ENCODE measurements at places on chromosomes 4 and X.

GRCh38 chr4:151678048-151678872, 82.5 kb downstream of the GATB start:
- DNase-seq: no peak

DNA sequence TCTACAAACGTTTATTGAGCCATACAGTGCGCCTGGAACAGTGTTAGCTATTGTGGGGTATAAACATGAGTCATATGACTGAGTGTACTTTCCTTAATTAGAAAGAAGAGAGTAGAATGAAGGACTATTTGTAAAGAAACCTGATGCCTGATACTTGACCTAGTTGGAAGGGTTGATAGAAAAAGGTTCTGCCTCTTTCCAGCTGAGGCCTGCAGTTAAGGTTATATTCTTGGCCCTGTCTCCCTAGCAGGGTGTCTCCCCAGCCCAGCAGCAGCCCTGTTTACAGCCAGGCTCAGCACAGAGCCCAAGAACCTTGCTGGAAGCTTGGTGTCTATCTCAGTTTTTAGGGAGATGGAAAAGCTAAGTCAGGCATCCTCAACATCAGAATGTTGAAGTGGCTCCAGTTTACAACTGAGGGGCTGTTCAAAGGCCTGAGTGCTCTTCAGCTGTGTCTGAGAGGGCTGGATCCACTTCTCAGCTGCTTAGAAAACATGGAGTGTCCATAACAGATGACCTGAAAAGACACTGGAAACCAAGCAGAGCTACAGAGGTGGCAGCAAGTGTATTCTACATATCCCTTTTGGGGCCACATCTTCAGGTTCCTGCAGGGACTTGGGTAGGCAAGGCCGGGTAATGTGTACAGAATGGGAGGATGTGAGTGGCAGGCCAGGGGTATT, 21.6 kb downstream of the NYX start:
- DNase-seq: no peak

- no peak for DNase-seq
Measured at GRCh38 chr4:110853242-110853641, 230.4 kb upstream of the PITX2 start.

DNA sequence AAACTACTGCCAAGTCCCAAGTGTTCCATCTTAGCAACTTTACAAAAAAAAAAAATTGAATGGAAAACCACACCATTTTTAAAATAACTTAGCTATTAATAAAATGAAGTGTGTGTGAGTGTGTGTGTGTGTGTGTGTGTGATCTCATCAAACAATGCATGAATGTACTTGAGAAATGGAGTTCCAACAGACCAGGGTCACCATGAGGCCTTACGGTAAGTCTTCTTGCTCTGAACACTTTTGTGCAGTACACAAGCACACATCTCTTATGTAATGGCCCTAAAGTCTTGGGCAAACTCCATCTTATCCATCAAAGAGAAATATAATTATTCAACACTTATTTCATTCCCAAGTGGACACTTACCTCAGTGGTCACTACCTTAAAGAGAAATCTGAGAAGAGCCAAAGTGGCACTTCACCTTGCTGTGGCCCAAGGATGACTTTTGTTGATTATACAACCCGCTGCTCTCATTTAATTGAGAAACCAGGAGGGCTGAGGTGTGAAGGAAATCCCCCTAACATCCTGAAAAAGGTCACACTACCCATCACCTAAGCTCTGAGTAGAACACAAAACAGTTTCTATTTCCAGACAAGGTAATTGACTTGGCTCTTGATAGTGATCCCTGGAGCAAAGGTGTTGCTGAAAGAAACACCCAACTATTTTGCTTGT, 96.5 kb upstream of the PRDX4 start:
- DNase-seq: no peak

GRCh38 chr4:152073351-152074087, 312.7 kb upstream of the GATB start:
- DNase-seq: no peak

DNA sequence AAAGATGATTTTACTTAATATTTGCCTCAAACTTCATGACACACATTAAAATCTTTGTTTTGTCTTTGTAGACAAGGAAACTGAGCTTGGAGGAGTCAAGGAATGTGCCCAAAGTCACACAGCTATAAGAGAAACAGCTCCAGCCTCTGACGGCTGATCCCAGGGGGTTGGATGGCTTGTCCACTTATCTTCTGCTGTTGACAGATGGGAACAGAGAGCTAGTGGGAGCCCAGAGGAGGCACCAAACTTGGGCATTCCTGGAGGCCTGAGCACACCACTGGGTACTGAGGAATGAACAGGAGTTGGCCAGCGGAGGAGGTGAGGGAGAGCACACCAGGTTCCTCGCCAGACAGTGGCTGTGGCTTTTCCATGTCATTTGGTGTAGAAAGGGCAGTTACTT, 56.4 kb upstream of the GPR78 start:
- DNase-seq: no peak

DNA sequence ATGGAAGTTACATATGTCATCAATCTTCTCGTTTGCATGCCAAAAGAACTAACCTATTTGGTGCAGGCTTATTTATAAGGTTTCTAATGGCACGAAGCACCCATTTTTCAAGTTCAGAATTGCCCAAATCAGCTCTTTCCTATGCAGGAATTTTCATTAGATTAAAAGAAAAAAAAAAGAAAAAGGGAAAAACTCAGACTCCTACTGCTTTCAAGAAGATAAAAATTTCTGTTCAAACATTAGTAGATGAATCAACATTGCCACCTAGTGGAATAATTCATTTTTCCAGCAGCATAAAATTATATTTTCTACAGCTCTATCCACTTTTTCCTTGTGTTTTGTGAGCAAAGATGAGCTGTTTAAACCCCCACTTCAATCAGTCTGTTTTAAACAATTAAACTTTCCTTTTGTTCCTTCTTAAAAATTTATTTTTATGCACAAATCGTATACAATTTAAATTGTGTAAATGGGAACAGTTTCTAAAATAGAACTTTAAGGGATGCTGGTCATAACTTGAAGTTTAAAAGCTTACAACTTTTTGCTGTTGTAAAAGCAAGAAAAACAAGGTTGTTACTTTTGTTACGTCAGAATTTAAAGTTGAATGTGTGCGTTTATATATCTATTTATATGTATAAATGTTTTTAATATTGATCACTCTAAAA, 309.9 kb downstream of the ARAP2 start:
- no peak for DNase-seq

DNA sequence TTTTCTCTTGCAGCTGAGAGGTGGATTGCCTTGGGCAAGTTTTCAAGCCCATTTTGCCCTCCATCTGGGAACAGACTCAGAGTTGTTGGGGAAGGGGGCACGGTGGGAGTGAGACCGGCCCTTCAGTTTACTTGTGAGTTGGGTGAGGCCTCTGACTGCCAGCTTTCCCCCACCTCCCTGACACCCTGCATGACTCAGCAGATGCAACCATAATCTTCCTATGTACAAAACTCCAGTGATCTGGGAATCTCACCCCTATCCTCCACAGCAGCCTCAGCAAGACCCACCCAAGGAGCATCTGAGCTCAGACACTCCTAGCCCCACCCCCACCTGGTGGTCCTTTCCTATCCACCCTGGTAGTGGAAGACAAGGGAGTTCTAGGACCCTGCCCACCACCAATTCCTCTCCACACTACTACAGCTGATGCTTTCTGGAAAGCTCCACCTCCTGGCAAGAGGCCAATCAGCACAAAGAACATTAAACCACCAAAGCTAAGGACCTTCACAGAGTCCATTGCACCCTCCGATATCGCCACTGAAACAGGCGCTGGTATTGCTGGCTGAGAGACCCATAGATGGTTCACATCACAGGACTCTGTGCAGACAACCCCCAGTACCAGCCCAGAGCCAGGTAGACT, 99.4 kb upstream of the STK26 start:
- DNase-seq: no peak

- DNase-seq: no peak
Measured at GRCh38 chrX:141791856-141792255, 46.3 kb upstream of the MAGEC3 start.

DNA sequence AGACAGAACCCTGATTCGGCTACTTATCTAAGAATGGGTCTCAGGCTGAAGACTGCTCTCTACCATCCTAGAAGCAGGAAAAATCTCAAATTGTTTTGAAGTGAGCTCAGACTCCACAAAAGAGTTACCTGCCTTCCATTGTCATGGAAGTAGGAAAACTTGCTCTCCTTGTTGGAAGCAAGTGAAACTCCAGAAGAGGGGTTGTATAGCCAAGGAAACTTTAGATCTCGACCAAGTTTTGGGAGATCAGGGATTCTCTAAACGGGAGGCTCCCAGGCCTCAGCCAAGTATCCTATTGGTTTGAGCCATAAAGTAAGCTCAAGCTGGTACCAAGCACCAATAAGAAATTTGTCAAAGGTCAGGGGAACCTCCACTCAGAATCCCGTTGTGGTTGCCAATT, 9.2 kb upstream of the FHDC1 start:
- DNase-seq: no peak

DNA sequence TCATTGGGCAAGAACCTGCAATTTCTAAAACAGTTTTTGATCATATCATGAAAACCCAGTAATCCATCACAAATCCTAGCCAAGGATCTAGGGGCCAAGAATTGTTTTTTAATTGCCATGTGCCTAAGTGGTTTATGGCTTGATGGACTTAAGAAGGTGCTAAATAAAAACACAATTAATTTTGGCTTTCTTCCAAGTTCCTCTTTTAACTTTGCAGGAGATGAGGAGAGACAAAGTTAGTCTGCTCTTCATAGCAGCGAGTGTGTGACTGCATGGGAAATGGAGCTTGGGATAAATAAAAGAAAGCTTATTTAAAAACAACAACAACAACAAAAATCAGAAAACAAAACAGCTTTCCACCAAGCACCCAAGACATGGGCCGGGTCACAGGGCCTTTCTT, 41.4 kb downstream of the ARHGEF9 start:
- DNase-seq: no peak

DNA sequence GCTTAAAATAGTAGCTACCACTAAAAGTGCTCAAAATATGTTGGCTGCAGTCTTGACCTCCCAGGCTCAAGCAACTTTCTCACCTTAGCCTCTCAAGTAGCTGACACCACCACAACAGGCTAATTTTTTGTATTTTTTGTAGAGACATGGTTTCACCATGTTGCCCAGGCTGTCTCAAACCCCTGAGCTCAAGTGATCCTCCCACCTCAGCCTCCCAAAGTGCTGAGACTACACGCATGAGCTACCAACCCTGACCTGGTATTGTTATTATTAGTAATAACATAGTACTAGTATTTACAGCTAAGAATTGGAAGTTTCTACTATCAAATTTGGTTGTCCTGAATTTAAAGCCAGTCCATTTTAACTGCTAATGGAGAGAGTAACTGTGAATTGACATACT, 18.0 kb downstream of the STAP1 start:
- DNase-seq: no peak

DNA sequence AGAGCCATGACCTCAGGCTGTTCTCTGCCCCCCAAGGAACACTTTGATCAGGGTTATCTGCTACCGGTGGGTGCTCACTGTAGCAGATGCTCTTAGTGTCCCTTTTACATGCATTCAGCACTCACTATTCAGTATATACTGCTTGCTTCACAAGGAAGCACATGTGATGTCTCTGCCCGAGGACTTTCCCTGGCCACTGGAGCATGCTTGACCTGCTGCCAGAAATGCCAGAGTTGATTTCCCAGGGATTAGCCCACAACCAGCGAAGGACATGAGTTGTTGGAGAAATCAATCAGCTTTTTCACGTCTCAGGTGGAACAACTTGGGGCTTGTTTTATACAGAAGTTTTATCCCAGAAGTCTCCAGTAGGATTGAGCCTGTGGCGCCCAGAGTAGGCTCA, 51.2 kb upstream of the RPS6KA3 start:
- no peak for DNase-seq

DNA sequence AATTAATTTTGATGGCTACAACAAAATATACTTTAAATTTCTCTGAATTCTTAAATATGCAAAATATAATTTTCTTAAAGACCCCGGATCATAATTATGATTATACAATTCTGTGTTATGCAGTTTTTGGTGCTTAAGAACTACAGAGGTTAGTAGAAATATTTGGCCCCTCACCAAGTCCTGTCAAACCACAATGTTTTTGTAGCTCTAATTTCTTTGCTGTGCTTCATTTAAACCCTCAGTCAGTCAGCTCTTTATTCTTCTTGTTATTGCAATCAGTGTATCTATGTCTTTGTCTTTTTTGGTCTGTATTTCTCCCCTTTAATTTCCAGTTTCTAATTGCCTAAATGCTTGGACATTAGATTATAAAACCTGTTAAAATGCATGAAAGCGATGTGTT, 186.1 kb downstream of the CAMK2D start:
- no peak for DNase-seq

GRCh38 chr4:87679449-87680169, 29.5 kb downstream of the DMP1 start:
- peak; percentile 59 for DNase-seq

DNA sequence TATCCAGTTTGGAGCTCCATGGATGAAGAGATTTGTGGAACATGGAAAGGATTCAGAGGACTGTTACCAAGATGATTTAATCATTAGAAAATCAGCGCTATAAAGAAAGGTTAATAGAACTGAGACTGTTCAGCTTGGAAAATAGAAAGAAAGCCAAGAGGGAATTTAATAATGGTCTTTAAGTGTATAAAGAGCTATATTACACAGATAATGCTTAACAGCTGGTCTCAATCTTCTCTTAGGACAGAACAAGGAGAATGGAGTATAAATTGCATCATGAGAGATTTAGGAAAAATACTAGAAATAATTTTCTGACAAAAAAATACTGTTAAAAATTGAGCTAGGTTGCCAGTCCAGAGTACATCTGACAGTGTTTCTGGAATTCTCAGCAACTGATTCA, 91.3 kb upstream of the MAGEC2 start:
- DNase-seq: no peak

DNA sequence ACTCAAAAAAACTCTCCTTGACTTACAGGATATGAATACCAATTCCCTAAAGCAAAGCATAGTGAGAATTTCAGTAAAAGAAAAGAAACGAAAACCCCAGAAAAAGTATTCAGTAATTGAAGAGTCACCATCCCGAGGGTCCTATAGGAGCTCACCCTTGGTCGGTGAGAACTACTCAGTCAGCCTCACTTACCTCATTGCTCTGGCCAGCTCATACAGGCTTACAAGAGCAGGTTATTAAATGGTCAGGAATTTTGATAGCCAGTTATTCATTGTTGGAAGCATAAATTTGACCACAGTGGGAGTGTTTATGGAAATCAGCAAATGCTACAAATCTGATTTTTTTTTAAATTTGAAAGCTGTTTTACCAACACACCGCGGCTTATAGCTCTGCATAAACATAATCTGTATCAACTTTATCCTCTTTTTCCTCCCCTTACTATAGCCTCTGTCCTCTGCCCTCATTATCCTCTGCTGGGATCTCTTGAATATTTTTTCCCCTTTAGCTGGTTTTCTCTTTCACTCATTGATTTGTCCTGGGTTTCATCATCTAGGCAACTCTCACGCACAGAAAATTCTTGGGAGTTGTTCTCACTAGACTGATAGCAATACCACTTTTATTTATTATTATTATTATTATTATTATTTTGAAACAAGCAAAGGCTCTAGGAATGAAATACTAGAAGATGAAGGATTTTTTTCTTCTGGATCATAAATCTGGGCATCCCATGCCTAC, 11.0 kb upstream of the CXCL2 start:
- DNase-seq: no peak

DNA sequence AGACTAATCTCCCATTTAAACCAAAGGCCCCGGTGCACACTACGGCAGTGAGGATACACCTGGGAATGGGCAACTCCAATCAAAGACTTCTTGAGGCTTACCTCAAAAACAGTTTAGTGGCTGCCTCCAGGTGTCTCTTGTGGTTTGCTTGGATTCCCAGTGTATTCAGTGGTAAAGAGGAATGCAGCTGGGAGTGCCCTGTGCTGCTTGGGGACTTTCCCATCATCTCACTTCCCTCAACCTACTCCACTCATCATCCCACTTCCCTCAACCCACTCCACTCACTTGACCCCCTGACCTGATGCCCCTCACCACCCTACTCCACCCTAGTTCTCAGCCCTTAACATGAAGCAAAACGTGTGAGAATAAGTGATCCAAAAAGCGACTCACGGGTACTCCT, 177.3 kb upstream of the ETNPPL start:
- DNase-seq: no peak
